ENCODE measurements at places on chromosomes 6 and 20.

DNA sequence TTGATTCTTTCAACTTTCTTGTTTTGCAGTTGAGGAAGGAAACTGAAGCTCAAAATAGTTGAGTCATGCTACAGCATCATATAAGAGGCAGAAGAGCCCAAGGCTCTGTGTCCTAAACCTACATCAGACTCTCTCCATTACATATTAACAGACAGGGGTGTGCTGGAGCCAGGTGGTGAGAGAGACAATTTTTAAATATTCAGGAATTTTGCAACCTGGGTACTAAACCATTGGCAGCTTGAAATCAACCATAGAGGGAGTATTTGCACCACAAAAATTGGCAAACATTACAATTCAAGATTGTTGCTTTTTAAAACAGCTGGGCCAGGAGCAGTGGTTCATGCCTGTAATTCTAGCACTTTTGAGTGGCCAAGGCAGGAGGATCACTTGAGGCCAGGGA, 65.8 kb upstream of the SOX4 start:
- no peak for DNase-seq

GRCh38 chr6:109720311-109720710, 29.2 kb downstream of the FIG4 start:
- DNase-seq: no peak

- DNase-seq: no peak
These were observed 22.8 kb upstream of the RAB22A start for GRCh38 chr20:58286729-58287128.

GRCh38 chr6:34384321-34385153, 7.9 kb downstream of the NUDT3 start:
- DNase-seq: no peak

GRCh38 chr6:30882759-30883684, 1.3 kb upstream of the DDR1 start:
- DNase-seq: no peak

- DNase-seq: no peak
These were observed 38.0 kb downstream of the TNFAIP3 start for GRCh38 chr6:137904822-137905617.

Data from KG1 (cell line).